Cerebellum (tissue), 4 donors: ENCODE measurements at places on chromosomes 7 and 10. TPM values are rescaled to one million over a fixed set of nuclear protein-coding genes. Genes with fewer than 3 reads are reported as not detected.

Gene ADARB2
- total RNA-seq = 8.2 TPM

Gene SLC16A12
- total RNA-seq = 2.4 TPM

Gene CPA2
- not detected for total RNA-seq

Gene SH2D4B
- total RNA-seq = 0.36 TPM

Gene HMX2
- not detected for total RNA-seq

Gene SOSTDC1
- 2.4 TPM for total RNA-seq

Gene C1GALT1
- total RNA-seq = 34.8 TPM

Gene AKR1E2
- 26.3 TPM for total RNA-seq
